ENCODE measurements at places on chromosomes 2 and 18.

DNA sequence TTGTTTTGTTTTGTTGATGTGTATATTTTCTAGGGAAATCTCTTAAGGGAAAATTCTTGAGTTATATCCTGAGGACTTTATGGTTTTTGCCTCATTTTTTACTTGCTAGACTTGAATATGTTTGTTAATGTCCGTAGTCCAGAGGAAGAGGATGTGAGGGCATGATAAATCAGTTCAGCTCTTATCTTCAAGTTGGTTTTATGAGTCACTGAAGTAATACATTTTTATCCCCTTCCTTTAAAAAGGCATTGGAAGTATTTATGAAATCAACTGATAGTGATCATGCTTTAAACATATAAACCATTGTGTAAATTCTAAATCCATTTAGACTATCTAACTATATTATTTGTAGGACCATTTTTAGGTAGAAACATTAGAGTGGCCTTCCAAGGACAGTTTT lies 43.9 kb upstream of the CYBRD1 start:
- DNase-seq = no peak

DNA sequence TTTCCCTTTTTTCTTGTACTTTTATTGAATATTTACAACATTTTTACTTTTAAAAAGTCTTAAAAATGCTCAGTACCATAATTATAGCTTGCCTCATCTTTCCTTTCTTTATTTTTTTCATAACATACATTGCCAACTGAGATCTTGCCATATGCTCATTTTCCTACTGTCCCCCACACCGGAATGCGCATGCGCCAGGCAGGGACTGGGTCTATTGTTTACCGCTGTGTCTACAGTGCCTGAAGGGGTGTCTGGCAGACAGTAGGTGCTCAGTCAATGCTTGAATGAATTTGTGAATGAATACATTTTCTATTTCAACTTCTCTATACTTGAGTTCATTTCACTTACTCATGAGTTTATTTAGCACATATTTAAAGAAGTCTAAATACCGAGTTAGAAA lies 158.0 kb downstream of the CYP26B1 start:
- DNase-seq = no peak

DNA sequence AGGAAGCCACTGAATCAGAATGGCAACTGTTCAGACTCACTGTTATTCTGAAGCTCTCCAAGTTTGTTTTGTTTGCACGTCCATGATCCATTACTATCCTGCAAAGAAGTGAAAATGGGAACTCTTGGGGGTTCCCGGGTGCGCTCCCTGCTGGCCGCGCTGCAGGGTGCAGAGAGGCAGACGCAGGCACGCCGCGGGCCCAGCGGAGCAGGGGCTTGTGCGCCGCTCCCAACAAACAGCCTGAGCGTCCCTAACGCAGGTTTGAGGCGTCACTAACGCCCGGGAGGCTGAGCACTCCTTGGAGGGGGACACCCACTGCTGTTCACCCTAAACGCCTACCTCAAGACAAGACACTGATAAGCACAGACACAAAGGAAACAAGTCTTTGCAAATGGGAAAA lies 14.3 kb upstream of the PIEZO2 start:
- no peak for DNase-seq

DNA sequence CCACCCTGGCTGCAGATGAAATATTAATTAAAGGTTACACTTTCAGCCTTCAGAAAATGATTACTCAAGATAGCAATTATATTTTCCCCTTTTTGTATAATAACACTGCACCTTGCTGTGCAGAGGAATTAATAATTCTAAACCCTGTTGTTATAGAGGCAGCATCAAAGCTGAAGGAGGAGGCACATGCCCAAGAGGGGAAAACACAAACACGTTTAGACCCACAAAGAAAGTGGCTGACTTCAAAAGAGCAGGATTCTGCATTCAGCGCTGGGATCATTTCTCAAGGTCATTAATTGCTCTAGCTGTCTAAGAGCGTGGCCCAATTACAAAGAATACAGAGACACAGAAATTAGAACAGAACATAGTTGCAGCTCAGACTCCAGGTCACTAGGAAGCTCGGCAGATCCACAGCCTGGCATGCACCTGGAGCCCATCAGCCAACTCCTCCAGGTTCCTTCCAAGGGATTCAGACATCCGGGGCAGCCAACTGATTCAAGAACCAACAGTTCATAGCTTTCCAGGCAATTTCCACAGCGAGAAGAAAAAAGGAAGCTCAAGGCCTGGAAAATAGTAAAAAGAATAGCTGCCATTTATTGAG lies 102.3 kb upstream of the ID2 start:
- DNase-seq = no peak

- DNase-seq = no peak
Observed at GRCh38 chr2:178482437-178482836, 2.2 kb downstream of the PLEKHA3 start.

DNA sequence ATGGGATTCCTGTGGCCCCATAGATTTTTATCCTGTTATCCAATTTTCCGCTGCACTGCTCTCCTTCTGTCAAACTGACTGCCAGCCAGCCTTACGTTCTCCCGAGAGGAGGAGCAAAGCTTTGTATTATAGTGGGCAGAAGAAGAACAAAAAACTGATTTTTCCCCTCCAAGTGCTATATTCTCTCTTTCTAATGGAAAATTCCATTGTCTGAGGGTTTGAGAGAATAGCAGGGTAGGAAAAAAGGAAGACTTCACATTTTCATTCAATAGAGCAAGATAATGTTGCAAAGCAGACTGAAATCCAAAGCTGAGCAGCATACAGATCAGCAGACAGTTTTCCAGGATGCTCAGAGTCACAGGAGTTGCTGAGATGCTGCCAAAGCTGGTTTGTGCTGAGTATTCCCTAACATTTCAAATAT lies 238.0 kb downstream of the UBE2E3 start:
- DNase-seq = no peak

GRCh38 chr18:9403795-9404564 lies 69.4 kb downstream of the TWSG1 start:
- no peak for DNase-seq

GRCh38 chr2:41853427-41854191 lies 194.2 kb upstream of the PKDCC start:
- no peak for DNase-seq

GRCh38 chr18:69469444-69469919 lies 68.8 kb downstream of the DOK6 start:
- DNase-seq = no peak

DNA sequence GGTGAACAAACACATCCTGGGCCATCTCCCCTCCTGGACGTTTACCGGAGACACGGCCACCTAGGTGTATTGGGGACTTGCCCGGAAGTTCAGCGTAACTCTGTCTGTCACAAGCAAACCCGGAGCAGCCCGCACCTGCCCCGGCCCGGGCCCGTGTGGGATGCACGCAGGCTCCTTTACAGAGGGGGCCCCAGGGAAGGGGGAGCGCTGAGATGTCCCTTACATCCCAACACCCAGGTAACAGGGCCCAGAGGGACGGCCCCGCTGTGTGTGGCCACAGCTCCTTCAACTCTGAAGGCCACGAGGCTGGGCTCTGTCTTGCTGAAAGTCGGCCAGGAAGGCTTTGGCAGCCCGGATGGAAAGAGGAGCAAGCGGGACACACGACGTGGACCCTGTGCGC lies 212.8 kb downstream of the TWIST2 start:
- DNase-seq = no peak

- no peak for DNase-seq
Observed at GRCh38 chr2:147689220-147689909, 155.5 kb upstream of the ACVR2A start.

Data from stimulated activated CD8-positive, alpha-beta memory T cell treated with anti-CD3 and anti-CD28 coated beads, Interleukin-12 subunit alpha, Interleukin-12 subunit beta, amount 100 ng/mL, for 1 hour (primary cell).